ENCODE measurements at places on chromosomes 2 and 18.

GRCh38 chr2:223542501-223542900 is 59.7 kb downstream of the SCG2 start:
- DNase-seq = no peak

DNA sequence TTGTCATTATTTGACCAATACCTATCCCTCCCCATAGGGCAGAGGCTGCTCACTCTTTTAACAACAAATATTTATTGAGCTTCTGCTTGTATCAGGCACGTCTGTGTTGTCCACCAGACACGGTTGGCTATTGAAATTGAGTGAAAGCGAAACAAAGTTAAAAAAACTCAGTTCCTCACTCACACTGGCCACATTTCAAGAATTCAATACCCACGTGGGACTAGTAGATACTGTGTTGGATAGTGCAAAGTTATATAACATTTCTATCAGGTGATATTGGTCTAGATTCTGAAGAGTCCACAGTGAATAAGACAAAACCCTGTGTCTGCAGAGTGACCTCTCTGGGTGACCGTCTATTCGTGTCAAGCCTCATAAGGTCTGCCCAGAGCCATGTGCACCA is 43.9 kb upstream of the GALR1 start:
- no peak for DNase-seq

- DNase-seq = no peak
These were observed 130.4 kb downstream of the NRXN1 start for GRCh38 chr2:50901510-50901909.

- no peak for DNase-seq
These were observed 33.8 kb downstream of the TEX51 start for GRCh38 chr2:126932529-126932928.

DNA sequence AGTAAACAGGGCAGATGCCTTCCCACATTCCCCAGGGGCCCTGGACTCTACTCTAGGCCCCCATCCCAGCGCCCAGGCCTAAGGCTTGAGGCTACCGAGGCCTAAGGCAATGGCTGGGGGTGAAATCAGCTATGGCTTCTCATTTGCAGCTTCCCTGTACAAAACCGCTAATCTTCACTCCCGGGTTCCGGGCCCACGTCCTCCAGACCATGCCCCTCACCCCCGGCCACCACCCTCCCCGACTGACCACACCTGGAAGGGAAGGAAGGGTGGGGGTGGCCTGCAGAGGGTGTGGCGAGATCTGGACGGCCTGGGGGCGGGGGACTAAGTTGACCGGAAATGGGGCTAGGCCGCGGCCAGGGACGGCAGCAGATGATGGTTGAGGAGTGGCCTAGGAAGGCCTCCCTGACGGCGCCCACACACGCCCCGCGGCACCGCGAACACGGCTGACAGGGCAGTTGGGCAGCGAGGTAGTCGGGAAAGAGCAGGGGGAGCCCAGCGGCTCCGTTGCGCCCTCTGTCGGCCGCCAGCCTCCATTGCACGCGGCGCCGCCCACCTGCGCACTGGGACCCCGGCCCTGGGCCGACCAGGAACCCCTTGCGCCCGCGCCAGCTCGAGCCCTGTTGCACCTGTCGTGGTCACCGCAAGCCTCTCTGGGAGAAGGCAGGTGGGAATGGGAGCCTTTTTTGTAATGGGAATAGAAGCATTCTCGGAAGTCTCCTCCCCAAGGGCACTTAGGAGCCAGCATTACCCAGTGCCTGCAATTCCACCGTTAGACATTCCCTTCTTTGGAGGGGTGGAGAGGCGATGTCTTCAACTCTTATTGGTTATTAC is 117.1 kb upstream of the STPG4 start:
- DNase-seq = peak; percentile 40

DNA sequence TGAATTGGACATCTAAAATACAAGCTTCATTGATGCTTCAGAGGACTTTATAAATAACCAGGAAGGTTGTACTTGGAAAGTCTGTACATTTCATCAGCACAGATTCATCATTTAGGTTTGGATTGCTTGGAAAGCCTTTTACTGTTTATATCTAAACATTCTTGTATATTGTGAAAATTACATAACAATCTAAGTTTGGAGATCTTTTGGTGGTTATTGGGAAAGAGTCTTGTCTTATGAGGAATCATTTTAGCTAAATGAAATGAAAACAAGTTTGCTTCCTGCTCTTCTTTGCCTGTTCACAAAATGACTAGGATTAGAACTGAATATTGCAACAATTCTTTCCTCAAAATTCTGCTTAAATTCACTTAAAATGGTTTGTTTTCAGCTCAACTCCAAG is 79.3 kb downstream of the ABI2 start:
- DNase-seq = no peak

DNA sequence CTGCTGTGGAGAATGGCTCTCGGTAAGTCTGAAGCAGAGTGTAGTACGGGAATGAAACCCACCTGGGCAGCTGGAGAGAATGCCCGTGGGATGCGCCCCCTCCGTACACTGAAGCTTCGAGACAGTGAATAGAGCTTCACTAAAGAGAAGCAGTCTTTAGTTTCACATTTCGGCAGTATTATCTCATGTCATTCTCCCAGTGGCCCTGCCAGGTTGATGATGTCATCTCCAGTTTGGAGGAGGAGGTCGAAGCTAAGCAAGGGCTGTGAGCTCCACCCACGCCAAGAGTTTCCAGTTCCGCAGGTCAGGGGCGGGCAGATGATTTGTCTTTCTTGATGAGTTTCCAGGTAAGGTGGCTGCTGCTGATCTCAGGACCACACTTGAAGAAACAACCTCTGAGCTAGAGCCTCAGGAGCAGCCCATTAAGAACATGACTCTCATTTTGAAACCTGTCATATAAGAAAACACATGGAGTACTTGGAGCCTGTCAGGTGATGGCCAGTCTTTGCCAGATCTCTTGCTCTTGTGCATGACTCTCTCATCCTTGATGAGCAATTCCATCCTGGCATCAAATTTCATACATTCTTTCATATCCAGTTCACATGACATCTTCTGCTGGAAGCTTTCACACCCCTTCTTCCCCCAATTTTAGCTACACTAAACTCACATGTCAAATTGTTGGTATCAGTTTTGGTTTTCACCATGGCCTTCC is 475.0 kb downstream of the RNF144A start:
- DNase-seq = no peak

- peak; percentile 8 for DNase-seq
These were observed 445 bp downstream of the MEX3C start for GRCh38 chr18:51196811-51197660.

GRCh38 chr2:67561457-67561965 is 164.4 kb downstream of the ETAA1 start:
- no peak for DNase-seq

GRCh38 chr2:176544991-176545956 is 276.0 kb downstream of the MTX2 start:
- no peak for DNase-seq

GRCh38 chr2:27829791-27830190 is 58.3 kb downstream of the MRPL33 start:
- DNase-seq = no peak

DNA sequence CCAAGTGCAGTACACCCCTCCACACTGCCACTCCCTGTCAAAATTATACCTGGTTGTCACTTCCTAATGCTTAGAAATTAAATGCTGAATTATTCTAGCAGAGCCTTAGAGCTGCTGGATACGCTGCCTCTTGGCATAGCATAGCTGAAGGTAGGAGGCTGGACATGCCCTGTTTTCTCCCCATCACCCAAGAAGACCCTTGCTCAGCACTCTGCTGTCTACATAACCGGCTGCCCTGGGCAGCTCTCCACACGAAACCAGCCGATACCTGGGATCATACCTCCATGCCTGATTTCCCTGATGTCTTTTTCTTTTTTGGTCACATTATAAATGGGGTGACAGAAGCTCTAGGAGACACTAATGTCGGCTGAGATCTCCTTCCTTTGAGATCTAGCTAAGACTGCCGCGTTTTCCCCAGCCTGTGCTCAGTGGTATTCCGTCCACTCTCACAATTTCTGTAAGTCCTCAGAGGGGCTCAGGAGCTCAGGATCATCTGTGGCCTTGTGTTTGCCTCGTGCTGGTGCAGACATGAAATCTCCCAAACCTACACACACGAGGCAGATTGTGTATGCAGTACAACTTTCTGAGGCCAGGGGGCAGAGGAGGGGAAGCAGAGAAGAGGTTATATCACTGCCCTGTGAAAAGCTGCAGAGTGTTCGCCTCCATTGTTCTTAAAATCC is 13.5 kb upstream of the ZAP70 start:
- DNase-seq = peak; percentile 43

- DNase-seq = no peak
These were observed 183.2 kb downstream of the KLHL29 start for GRCh38 chr2:23568211-23568610.

- no peak for DNase-seq
These were observed 20.8 kb downstream of the TFCP2L1 start for GRCh38 chr2:121263996-121264715.

DNA sequence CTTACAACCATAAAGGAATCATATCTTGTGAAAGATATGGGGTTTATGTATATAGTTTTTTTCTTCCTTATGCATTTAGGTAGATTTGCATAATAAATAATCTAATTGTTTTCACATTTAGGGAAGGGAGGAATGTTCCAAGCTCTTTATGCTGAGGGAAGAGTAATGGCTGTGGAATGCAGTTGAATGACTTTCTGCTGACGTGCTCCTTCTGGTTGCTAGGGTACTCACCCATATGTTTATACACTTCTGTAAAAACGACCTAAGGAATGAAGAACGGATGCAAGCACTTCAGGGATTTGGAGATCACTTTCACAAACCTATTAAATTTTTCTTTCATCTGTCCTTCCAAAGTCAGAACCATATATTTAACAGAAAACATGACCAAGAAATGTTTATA is 29.2 kb upstream of the PPP4R1 start:
- DNase-seq = no peak

DNA sequence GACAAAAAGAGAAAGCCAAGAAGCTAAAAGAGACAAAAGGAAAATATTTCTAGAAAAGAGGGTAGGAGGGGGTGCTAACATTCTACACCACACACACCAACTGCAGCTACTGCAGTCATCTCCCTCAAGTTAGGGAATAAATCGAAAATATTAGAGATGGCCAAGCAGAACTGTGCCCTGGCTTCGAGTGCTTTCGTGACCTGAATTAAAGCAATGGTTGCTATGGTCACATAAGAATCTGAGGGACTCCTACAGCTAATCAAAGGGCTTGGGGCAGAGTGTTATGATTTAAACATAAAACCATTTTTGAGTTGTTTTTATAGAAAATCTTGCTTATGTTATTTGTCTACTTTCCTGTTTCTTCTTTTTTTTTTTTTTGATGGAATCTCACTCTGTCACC is 159.6 kb upstream of the HNRNPA3 start:
- DNase-seq = no peak

DNA sequence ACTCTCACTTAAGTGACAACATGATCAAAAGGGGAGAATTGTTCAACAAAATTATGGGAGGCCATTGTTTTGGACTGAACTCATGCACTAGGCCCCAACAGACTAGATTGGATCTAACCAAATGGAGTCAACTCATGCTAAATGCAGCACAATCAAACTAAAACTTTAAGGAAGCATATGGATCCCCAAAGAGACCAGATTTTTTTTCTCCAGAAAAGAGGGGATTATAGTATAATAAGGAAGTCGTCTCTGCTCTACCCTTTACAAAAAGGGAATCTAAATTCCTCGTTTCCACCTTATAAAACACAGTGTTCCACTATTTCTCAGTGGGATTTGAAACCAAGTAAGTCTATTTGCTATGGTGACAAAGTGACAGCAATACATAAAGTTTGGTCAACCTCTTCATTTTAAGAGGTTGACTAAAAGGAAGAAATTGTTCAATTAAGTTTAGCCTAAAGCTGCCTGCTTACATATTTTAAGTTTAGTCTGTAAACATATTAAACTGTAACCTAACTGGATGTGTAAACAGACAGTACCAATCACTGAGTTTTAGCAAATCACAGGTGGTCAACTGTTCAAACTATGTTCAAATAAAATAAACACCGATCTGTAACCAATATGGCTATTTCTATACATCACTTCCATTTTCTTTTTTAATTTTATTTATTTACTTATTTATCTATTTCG is 40.9 kb upstream of the MAT2A start:
- no peak for DNase-seq

- no peak for DNase-seq
These were observed 55.9 kb downstream of the UNC50 start for GRCh38 chr2:98664323-98664722.

GRCh38 chr18:45505497-45506206 is 109.6 kb upstream of the SLC14A2 start:
- DNase-seq = no peak

GRCh38 chr2:151405376-151405775 is 4.3 kb upstream of the RIF1 start:
- no peak for DNase-seq

DNA sequence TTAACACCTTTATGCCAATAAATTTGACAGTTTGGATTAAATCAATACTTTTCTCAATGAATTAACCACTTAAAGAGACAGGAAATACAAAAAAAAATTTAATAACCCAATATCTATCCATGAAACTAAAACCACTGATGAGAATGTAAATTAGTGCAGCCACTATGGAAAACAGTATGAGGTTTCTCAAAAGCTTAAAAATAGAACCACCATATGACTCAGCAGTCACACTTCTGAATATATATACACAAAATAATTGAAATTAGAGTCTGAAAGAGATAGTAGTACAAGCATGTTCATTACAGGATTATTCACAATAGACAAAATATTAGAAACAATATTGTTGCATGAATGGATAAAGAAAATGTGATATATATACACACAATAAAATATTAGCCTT is 382.1 kb upstream of the SETBP1 start:
- no peak for DNase-seq

GRCh38 chr2:44121899-44122298 is 46.8 kb upstream of the PPM1B start:
- no peak for DNase-seq

- peak; percentile 21 for DNase-seq
These were observed at the start of gene EFHD1 for GRCh38 chr2:232633413-232634205. Gene EFHD1 (plus strand): TSS chr2:232633604. CDS start chr2:232633705, 101 bp downstream.

DNA sequence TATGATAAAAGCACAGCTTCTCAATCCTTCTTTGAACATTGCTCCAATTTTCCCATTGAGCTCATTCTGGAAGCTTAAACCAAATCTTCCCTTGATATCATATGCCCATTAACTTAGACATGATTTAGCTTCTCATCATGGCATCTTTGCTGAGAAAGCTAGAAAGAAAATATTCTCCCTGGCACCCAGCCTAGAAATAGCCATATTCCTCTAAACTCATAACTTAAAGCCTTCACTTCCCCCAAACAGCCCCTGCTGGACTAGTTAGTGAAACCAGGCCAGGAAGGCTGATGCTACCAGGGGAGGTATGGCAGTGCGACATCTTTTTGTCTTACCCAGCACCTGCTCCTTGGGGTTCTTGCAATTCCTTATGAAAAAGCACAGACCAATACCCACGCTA is 4.3 kb downstream of the AAK1 start:
- DNase-seq = no peak

GRCh38 chr2:73494031-73494430 is 108.4 kb downstream of the ALMS1 start:
- no peak for DNase-seq

Measured in NCI-H526 treated with DMSO at 0.1 percent for 48 hours (cell line).